Activated CD4-positive, alpha-beta T cell treated with anti-CD3 and anti-CD28 coated beads for 36 hours (primary cell): ENCODE measurements at places on chromosomes 1 and 21.

- DNase-seq, result no peak
These were observed 28.4 kb downstream of the RASAL2 start for GRCh38 chr1:178122283-178122682.

DNA sequence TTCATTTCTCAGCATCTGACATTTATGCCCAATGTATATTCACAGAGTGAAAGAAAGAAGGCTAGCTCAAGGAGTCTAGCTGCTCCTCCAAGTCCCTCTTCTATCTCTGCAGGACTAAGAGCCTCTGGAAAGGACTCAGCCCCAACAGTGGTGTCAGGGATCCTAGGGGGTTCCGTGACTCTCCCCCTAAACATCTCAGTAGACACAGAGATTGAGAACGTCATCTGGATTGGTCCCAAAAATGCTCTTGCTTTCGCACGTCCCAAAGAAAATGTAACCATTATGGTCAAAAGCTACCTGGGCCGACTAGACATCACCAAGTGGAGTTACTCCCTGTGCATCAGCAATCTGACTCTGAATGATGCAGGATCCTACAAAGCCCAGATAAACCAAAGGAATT lies 3.7 kb downstream of the LY9 start:
- DNase-seq, result no peak

DNA sequence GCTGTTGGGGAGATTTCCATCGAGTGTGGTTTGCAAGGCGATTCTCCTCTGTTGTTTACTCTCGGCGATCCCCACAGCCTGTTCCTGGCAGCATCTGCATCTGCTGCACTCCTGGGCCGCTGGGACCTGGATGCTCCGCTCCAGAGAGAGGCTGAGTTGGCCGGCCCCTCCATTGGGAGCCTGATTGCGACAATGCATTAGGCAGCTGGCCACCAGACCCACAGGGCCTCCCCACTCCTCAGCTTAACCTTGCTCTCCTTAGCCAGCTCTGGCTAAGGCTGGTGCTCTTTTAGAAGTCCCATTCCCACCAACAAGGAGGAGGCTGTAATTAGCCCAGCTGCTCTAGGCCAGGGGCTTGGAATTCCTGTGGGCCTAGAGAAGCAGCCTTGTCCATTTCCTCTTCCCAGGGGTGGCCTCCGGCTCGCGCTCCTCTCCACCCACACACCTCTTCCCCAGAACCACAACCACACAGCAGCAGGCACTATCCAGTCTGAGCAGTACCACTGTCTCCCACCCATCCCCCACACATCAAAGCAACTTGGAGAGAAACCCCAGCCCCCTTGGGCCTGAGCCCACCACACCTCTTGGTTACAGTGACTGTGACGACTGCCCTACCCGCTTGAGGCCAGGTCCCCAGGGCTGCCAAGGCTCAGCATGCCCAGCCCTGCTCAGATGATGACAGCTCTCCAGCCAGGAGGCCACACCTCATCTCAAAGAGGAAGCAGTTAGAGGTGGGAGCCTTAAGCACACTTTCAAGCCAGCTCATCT lies 193.8 kb upstream of the EDN2 start:
- no peak for DNase-seq

DNA sequence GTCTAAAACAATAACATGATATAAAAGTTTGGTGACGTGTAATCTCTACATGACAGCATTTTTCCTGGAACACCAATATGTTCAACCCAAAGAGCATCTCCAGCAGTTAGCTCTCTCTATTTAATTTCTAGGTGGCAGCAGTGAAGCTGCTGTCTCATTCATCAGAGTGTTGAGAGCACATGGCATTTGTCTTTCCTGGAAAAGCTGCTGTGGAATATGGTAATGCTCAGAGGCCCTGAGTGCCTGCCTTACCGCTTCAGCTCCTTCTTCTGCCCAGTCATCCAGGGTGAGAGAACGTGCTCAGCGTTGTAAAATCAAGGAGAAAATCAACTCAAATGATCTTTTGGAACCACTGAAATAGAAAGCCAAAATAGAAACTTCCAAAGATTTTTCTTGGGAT lies 640.7 kb downstream of the ADGRL2 start:
- DNase-seq, result no peak

- no peak for DNase-seq
These were observed 55.9 kb upstream of the TSPAN2 start for GRCh38 chr1:115145226-115145625.

GRCh38 chr1:152347116-152347728 lies 12.6 kb downstream of the FLG2 start:
- peak; percentile 60 for DNase-seq

DNA sequence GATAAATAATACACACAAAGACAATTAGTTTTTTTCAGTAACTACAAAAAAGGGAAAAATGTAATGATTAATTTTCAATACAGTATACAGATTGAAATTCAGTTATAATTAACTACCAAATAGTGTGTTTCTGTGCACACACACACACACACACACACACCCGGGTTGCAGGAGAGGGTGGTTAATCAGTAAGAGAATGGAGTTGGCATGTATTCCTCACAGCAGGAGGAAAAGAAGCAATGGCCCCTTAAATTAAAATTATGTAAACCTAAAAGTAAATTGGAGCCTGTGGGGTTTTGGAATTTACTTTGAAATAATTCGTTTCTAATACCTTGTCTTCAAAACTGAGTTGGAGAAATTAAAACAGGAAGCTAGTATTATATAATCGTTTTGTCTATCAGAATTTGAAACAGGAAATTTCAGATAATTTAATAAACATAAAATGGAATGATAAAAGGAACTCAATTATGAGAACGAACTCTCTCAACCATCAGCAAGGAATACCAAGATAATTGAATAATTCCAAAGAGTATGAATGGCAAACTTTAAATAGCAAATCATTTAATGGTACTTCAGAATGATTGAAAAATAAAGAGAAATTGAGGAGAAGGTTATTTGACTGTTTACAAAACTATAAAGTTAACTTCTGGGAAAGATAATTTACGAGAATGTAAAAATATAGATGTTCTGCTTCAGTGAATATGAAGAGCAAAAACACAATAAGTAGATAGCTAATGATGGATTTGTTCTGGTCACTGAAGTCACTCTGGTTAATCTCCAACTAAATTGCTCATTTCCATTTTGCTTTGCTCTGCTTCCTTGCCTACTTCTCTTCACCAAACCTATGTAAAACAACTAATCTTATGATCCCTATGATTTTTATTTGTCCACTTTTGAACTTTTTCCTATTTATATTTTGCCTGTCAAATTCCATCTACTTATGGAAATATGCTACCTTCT lies 547.9 kb upstream of the ZP4 start:
- DNase-seq, result no peak
